Stimulated activated CD8-positive, alpha-beta memory T cell treated with anti-CD3 and anti-CD28 coated beads, Interleukin-4, amount 100 ng/mL, for 4 hours (primary cell): ENCODE measurements at places on chromosomes 6 and 20.

DNA sequence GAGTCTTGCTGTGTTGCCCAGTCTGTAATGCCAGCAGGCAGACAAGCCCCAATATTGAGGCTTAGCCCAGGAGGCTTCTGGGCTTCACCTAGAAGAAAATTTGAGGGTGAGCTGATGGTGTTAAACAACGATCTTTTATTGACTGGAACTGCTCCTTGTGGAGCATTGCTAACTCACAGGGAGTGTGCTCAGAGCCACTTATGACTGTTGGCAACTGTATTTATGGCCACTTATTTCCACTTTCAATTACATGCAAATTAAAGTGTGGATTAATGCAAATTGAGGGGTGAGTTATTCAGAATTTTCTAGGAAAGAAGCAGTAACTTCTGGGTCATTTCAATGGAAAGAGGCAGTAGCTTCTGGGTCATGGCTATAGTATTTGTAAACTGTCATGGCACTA is 317.2 kb upstream of the FKBP1C start:
- no peak for DNase-seq

- no peak for DNase-seq
Observed at GRCh38 chr6:40535110-40535818, 51.9 kb downstream of the LRFN2 start.

GRCh38 chr20:20528861-20529260 is 161.0 kb downstream of the INSM1 start:
- DNase-seq, result no peak

DNA sequence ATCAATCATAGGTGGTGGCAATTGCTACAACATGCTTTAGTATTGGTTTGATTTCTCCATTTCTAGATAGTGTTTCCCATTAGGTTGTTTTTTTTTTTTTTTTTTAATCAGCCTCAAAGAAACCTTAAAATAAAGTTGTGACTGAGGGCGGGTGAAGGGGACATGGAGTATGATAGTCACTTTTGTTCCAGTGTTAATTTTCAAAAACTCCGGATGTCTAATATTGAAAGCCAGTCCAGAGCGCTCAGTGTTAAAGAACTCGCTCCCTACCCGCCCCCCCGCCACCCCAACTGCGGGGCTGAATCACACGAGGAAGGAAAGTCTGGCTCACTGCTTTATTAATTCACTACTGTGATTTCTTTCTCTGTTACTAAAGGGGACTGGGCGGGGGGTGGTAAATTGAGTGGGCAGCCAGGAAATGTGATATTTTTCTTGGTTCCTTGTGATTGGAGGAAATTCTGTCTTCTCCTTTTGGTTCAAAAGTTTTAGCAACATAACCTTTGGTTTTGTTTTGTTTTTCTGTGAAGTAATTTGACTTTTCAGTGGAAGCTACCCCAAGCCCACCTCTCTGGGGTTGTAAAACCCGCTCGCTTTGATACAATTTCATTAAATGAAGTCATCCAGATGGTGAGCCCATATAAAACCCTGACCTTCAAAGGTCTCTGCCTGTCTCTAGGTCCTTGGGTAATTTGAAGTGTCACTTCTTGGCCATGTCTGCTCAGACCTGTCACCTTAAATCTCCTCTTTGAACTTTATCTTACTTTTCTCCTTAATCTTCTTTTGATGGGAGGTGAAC is 38.0 kb downstream of the TNFAIP3 start:
- DNase-seq, result peak; percentile 75

DNA sequence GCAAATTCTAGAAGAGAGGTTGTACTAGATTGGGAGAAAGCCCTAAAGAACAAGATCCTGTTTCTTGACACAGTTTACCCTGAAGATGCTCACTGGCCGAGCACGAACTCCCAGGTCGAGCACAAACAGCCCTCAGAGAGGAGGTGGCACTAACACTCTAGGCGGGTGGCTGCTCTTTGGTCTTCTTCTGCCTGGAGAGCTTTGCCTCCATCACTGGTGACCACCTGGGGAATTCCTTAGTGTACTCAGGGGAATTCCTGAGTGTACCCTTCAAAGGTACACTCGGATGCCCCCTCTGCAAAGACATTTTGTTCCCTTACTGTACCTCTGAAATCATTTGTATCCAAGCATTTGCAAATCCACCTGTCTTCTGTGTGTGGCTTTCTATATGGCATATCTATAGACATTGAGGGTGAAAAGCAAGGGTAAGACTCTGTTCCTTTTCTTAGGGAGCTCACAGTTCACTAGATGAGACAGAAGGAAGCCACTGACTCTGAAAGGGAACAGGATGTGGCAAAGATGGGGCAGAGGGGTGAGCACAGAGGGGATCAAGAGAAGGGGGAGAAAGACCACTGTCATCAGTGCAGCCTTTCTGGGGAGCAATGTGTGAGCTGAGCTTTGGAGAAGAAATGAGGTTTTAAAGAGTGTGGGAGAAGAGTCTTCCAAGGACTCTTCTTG is 169.8 kb upstream of the PROKR2 start:
- no peak for DNase-seq

DNA sequence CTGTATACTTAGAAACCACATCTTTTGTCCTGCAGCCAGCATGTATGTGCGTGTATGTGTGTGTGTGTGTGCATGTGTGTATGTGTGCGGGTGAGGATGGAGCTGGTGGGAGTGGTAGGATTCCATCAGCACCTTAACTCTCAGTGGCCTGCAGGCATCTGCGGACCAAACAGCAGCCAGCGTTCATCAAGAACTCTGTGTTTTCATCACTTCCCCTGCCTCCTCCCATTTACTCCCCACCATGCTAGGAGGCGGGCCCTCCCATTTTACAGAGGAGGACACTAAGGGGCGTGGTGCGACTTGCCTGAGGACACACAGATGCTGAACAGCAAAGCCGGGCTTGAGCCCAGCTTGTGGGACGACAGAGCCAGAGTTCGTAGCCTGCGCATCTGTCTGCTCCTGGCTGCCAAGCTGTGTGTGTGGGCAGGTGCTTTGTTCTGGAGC is 8.9 kb downstream of the VSTM2L start:
- DNase-seq, result no peak

GRCh38 chr20:1711826-1712601 is 54.4 kb upstream of the SIRPG start:
- no peak for DNase-seq

- DNase-seq, result no peak
Observed at GRCh38 chr6:17530321-17530835, 69.7 kb upstream of the FAM8A1 start.

DNA sequence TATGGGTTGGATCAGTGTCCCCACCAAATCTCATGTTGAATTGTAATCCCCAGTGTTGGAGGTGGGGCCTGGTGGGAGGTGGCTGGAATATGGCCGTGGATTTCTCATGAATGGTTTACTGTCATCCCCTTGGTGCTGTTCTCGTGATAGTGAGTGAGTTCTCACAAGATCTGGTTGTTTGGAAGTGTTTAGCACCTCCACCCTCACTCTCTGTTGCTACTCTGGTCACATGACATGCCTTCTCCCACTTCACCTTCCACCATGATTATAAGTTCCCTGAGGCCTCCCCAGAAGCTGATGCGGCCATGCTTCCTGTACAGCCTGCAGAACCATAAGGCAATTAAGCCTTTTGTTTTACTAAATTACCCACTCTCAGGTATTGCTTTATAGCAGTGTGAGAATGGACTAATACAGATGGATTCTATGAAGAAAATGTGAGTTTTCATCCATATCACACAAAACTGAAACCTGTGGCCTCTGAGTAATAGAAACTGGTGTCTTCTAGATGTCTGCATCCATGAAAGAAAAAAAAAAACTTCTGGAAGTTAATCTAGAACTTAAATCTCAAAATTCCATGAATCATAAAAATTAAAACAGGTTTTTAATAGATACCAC is 39.3 kb downstream of the MBOAT1 start:
- no peak for DNase-seq

- no peak for DNase-seq
Observed at GRCh38 chr6:1854296-1854695, 244.6 kb downstream of the FOXC1 start.

- DNase-seq, result no peak
Observed at GRCh38 chr6:39808964-39809363, 16.8 kb downstream of the DAAM2 start.

DNA sequence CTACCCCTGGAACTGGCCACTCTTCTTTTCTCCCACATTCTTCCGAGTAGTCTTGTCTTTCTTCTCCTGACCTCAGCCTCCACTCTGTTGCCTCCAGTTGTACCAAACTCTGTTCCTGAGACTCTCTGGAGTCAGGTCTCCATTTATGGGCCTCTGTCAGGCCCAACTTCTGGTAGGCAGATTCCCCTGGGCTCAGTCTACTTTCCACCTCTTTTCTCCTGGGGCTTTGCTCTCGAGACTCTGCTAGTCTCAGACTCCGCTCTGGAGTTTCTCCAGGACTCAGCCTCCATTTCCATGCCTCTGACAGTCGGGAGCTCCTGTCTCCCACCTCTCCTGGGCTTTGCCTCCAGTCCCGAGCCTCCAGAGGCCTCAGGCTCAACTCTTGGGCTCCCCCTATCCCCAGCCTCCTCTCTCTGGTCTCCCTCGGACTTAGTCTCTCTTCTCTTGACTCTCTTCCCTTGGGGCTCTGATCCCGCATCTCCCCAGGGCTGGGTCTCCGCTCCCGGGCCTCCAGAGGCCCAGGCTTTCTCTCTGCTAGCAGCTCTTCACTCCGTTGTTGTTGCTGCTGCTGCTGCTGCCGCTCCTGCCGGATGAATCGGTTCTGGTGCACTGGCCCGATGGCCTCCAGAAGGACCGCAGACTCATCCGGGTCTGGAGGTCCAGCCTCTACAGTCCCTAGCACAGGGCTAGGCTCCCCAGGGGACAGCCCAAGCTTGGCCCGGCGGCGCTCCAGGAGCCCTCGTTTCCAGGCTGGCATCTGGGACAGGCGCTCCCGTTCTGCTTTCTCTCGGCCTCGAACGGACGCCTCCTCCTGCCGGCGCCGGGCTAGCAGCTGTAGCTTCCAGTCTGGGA is 1.1 kb downstream of the PPP1R18 start:
- DNase-seq, result no peak

DNA sequence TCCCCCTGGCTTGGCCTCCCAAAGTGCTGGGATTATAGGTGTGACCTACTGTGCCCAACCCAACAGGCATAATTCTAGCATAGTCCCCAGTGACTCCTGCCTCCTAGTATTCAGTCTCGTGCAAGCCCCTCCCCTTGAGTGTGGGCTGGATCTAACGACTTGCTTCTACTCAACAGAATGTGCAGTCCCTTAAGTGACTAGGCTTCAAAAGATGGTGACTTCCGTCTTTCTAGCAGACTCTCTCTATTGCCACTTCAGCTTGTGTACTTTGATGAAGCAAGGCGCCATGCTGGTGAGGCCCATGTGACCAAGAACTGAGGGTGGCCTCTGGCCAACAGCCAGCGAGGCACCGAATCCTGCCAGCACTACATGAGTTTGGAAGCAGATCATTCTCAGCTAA is 109.6 kb upstream of the TRAF3IP2 start:
- no peak for DNase-seq

DNA sequence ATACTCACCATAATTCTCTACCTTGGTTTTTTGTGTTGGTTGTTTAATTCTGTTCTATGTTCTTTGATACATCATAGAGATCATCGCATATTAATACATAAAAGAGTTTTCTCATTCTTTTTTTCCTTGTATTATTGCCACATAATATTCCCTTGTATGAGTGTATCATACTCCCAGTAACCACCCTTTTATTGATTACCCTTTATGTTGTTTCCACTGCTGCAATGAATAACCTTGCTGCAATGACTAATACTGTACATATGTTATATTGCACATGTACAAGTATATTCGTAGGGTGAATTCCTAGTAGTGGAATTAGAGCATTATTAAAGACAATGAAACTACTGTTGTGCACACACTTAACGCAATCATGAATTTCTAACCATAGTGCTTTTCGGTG is 9.1 kb upstream of the SF3B5 start:
- no peak for DNase-seq

GRCh38 chr6:121382467-121383121 is 48.3 kb upstream of the TBC1D32 start:
- no peak for DNase-seq

- no peak for DNase-seq
Observed at GRCh38 chr6:11625302-11625701, 87.8 kb downstream of the TMEM170B start.

GRCh38 chr6:149963212-149963461 is 606 bp upstream of the ULBP1 start:
- DNase-seq, result no peak

- DNase-seq, result no peak
Observed at GRCh38 chr20:57469418-57470211, 55.3 kb downstream of the CTCFL start.

DNA sequence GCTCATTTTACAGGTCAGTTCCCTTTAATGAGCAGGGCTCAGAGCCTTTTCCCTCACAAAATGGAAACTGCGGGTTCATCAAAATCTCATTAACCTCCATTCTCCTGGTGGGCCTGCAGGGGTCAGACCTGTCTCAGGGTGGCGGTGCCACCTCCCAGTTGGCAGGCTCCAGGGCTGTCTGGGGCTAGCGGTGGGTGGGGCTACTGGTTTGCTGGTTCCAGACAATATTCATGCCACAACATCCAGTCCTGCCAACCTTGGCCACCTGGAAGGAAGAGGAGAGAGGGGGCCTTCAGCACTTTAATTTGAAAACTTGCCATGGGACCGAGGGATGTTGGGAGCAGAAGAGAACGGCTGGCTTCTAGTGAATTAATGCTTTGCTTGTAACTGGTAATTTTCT is 41.9 kb upstream of the CTNNBL1 start:
- DNase-seq, result no peak

DNA sequence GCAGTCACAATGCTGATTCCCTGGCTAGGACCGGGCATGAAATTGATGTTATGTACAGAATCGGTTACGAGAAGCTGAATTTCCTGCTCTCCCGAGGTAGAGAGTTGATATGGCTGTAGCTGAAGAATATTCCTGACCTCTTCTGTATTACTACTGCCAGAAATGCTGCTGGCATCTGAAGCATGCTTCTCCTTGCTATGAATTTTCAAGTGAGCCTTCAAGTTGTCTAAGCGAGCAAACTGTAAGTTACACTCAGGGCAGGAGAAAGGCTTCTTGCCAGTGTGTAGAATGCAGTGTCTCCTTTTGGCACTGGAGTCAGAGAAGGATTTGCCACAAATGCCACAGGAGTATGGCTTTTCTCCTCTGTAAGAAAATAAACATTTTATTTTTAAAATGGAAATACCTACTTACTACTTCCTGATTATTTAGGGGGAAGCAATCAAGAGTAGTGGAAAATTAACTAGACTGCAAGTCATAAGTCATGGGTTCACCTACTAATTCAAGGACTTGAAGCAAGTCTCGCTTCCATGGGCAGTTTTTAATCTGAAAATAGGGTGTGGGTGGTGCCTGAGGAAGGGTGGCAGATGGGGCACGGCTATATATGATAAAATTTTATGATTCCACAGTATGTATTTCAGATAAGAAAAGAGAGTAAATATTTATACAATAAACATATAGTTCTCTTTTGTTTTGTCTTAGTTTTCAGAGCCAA is 10.8 kb upstream of the MICAL1 start:
- no peak for DNase-seq

DNA sequence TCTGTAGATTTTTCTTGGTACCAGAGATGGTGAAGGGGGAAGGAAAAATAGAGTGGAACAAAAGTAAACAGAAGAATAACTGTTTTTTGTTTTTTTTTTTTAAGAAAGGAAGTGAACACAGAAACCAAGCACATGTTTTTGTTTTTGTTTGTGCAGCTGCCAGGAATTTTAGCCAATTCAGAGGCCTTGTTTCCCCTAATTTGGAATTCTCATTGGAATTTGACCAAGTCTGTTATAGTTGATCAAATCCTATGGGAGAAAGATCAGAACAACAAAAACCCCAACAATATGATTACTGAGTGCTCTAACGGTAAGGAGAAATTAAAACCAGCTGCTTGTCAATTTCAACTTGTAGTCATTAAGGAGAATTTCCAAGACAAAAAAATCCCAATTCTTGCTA is 18.2 kb upstream of the IL22RA2 start:
- no peak for DNase-seq
